ENCODE measurements at places on chromosomes 5 and 9. TPM values are rescaled to one million over a fixed set of nuclear protein-coding genes. Genes with fewer than 3 reads are reported as not detected.
A peak's percentile ranks its signal among the peaks of the same experiment; 100 is the strongest.

DCTN4 gene
- 78.9 TPM for total RNA-seq

MOB3B gene
- total RNA-seq, result not detected

PPP2R2B gene
- not detected for total RNA-seq

LHX6 gene
- total RNA-seq, result 0.32 TPM

KCNT1 gene
- total RNA-seq, result 0.16 TPM

CNTLN gene
- 6.5 TPM for total RNA-seq

SYNPO gene
- 7.8 TPM for total RNA-seq

CTSV gene
- 0.83 TPM for total RNA-seq

GGTA1 gene
- not detected for total RNA-seq

GRCh38 chr5:66896171-66896570 is 300.0 kb downstream of the MAST4 start:
- peak; percentile 13 for DNase-seq

DNA sequence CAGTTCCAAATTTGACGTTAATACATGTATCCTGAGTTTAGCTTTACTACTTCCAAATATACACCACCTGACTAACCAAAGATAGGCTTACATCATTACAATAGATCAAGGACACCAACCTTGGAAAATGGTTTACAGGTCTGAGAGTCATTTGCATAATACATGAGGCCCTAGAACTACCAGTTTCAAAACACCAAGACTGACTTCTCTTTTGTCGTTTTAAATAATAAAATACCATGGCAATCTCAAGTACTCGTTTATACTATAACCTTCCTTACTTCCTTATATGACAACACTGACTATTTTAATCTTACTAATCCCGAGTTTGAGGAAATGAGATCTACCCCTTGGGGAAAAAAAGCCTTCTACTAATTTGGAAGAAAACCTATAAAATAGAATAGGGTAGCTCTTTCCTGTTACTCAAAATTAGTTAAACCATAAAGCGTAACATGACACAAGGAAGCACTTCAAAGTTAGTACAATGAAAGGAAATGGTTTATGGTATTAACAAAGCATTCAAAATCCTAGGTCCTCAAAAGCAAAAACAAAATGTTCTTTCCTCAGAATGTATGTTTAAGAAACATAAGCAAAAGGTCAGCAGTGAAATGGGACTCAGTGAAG is 42.1 kb downstream of the UBQLN1 start:
- DNase-seq, result no peak

DNA sequence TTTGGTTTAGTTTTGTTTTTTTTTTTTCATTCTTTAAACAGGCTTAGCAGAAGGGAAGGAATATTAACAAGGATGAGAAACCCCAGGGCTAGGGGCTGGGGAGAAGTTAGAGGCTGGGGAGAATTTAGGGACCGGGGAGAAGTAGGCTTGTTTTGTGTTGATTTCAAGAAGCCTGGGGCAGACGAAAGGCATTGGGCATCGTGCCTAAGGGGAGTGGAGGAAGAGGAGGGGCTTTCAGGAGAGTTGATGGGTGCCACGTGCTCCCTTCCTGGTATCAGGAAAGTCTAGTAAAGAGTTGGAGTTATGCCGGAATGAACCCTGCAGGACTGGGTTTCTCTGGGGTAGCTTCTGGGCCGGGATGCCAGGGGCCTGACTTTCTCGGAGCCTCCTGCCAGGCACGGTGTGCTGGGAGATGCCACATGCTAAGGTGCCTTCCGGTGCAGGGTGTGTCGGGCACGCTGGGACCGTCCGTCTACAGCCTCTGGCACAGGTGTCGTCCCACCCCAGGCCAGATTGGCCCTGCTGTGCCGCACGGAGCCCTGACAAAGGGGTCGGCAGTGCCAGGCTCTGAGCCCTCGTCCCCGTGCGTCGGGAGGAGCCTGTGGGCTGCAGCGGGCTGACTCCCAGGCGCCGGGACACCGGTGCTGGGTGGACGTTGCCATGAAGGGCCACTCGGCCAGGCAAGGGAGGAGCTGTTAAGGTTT is 159.9 kb downstream of the OLFM1 start:
- DNase-seq, result no peak

- no peak for DNase-seq
Measured at GRCh38 chr9:37210737-37211523, 90.6 kb downstream of the ZCCHC7 start.

- no peak for DNase-seq
Measured at GRCh38 chr9:121283080-121283398, 15.1 kb downstream of the GSN start.

- no peak for DNase-seq
Measured at GRCh38 chr9:72726947-72727346, 205.5 kb downstream of the TMC1 start.

- DNase-seq, result peak; percentile 56
Measured at GRCh38 chr5:43227655-43228054, 35.6 kb downstream of the NIM1K start.

DNA sequence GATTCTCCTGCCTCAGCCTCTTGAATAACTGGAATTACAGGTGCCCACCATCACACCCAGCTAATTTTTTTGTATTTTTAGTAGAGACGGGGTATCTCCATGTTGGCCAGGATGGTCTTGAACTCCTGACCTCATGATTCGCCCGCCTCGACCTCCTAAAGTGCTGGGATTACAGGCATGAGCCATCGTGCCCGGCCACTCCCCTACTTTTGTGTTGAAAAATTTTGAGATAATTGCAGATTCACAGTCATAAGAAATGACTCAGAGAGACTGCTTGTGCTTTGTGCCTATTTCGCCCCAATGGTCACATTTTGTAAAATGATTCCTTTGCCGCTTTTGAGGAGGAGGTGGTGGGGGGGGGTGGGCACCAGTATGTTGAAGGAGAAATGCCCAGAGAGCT is 48.1 kb upstream of the SH3PXD2B start:
- no peak for DNase-seq

- DNase-seq, result no peak
Measured at GRCh38 chr9:34490360-34490759, 31.8 kb downstream of the DNAI1 start.

DNA sequence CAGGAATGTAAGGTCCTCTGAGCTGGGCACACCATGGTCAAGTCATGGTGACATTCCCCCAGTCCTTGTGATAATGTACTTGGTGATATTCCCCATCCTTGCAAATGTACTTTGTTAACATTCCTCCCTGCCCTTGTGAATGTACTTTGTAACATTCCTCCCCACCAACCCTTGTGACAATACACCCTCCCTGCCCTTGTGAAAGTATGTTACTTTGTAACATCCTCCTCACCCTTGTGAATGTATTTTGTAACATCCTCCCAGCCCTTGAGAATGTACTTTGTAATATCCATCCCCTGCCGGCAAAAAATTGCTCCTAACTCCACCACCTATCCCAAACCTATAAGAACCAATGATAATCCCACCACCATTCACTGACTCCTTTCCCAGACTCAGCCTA is 53.3 kb downstream of the RAPGEF6 start:
- DNase-seq, result no peak

DNA sequence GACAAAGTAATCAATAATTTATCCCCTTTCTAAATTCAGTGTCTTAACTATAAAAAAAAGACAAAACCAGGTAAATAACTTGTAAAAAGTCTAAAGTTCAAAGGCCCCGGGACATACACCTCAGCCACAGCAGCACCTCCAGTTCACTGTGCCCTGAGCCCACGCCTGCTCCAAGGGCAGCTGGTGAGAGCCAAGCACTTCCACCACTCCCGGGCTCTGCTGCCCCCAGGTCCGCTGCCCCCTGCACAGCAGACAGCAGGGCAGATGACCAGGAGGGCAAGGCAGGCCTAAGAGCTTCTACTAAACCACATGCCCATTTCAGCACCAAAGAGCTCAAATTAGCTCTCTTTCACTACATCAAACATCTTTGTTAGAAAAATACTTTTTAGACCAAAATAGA is 91.9 kb downstream of the CAMSAP1 start:
- DNase-seq, result no peak

GRCh38 chr9:69204326-69204725 is 30.2 kb downstream of the TJP2 start:
- DNase-seq, result no peak

DNA sequence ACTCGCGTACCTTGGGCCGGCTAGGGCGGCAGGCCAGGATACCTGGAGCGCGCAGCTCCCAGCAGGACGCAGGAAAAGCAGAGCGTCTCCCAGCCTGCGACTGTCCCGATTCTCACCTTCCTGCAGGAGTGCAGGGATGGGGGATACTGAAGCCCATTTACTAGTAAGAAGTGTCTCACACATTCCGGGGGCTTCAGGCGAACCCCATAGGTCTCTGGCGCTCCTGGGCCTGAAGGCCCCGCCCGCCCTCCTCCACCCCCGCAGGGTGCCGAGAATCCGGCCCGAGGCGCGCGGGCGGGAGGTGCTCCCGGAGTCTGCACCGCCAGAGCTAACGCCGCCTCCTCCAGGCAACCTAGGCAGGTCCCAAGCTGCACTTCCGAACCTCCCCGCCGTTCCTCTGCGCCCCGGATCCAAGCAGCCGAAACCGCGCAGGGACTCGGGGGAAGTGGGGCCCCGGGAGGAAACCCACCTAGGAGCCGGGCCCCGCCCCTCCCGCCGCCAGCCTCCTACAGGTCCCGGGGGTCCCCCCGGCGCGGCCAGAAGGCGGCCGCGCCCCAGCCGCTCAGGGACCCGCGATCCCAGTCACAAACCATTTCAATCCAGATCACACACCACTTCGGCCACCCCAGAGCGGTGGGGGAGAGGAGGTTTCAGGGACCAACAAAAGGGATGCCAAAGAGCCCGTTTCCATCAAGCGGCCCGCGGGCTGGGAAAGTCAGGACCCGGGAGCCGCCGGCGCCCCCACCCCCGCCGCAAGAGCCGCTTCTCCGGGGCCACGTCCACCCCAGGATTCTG is 1.2 kb downstream of the ROR2 start:
- no peak for DNase-seq

- DNase-seq, result no peak
Measured at GRCh38 chr5:132099076-132099748, 25.6 kb downstream of the CSF2 start.

DNA sequence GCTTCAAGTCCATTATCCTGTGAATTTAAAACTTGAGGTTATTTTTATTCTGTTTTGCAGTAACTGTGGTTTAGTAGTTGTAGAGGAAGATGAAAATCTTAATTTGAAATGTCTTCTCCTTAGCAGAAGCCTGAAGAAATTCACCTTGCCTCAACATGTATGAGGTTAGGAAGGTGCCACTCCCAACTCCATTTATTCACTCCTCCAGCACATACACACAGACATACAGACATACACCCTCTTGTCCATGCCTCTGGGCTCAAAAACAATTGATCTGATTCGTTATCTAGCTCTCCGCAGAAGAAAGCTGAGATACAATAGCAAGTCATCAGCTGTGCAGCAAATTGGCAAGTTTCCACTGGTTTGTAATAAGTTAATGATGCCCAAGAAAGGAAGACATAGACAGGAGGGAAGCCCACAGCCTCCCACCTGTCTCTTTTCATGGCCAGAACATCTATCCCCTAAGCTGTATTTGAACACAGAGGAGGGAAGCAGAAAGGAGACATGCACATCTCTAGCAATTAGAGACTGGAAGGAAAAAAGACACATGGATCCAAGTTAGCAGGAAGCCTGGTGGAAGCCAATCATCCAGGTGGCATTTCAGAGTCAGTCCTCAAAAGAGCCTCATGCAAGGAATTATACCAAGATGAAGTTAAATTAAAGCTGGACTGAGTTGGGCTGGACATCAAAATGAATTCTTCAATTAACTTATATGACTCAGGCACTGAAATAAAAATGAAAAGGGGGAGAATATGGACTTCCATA is 257.9 kb downstream of the ASTN2 start:
- DNase-seq, result peak; percentile 65

GRCh38 chr9:95481000-95481399 is 35.8 kb downstream of the PTCH1 start:
- peak; percentile 42 for DNase-seq

DNA sequence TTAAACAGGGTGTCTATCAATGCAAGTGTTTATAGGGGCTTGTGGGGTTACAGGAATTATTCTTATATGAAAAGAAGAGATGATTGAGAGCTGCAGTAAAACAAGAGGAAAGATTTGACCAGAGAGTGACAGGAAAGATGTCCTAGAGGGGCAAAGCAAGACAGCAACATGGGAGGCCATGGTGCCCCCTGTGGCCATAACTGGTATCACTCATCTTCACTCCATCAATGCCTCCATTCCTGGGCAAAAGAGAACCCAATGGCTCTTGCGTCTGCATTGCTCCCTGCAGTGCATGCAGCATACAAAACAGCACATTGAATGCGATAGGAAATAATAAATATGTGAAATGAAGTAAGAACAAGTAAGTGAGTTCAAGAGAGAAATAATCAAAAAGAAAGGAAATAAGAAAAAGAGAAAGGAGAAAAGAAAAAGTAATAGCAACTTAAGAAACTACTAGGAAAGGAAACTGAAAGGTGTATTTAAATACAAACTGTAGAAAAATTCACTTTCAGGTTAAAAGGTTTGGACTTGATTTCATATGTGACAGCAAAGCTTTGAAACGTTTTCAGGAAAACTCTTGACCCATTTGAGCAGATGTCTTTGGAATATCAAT is 206.6 kb downstream of the SEMA5A start:
- no peak for DNase-seq
